ENCODE measurements at places on chromosomes 1 and 21.

DNA sequence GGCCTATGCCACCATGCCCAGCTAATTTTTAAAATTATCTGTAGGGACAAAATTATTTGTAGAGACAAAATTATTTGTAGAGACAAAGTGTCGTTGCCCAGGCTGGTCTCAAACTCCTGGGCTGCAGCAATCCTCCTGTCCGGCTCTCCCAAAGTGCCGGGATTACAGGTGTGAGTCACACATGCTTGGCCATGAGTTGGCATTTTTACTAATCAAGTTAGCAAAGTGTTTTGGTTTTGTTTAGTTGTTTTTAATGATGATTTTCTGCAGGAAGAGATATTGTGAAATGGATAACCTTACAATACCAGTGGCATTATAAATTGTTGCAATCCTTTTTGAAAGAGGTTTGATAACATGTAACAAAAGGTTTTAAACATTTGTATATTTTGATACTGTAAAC, 65.3 kb upstream of the MAGI3 start:
- no peak for DNase-seq

DNA sequence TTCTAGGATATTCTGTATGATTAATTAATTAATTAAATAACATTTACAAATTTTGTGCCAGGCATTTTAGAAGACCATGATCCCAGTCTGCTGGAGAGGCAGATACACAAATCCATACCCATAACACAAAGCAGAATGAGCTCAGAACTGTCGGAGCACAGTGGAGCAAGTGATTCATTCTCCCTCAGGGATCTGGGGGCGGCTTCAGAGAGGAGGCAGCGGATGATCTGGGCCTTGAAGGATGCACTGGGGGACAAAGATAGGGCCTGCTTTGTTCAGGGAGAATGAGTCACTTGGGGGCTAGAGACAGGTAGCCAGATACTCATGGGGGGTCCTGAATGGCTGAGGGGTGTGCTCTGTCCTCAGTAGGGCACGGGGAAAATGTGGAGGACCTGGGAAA, 50.9 kb upstream of the TRABD2B start:
- DNase-seq, result no peak

DNA sequence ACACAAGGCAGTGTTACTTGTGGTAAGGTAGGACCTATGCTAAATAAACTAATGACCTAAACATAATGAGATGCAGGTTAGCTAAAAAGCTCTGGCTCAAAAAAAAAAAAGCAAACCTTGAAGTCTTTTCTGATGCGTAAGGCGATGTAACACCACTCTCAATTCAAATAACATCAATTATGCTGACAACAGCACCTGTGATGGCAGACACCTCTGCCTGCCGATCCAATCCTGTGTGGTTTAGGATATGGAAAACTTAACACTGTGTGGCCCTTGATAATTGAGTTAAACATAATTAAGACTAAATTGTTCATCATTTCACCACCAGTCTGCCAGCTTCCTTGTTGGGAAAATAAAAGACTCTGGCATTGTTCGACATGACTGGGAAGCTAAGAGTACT, 9.1 kb downstream of the RPAP2 start:
- no peak for DNase-seq

DNA sequence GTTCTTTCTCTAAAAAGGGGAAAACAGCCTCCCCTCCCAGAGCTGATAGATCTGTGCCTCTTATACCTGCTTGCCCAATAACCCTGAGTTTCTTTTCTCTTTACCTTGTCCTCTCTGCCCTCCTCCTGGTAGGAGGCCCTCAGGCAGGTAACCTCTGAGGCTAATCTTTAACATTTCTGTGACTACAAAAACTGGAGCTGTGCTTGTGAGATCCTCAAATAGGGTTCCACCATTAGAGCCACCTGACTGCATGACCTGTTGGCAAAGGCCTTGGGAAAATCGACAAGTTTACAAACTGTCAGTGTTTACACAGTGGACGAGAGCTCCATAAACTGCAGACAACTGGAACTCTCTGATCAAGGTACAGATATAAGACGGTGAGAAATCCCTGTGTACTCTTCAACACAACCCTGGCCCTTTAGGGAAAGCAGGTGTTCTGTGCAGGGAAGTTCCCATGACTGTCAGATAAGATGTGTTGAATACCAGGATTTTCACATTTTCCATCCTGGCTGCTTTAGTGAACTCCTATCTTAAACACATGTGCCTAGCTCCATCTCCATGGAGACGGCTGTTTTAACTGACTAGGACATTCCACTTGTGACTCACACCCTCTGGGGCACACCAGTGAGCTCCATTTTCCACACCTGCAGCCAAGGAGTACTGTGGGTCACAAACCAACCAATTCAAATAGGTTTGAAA, 38.3 kb downstream of the ECE1 start:
- no peak for DNase-seq

- DNase-seq, result no peak
Measured at GRCh38 chr1:147717706-147718097, 42.7 kb downstream of the GJA5 start.

GRCh38 chr1:218887141-218887925, 286.3 kb upstream of the LYPLAL1 start:
- no peak for DNase-seq

DNA sequence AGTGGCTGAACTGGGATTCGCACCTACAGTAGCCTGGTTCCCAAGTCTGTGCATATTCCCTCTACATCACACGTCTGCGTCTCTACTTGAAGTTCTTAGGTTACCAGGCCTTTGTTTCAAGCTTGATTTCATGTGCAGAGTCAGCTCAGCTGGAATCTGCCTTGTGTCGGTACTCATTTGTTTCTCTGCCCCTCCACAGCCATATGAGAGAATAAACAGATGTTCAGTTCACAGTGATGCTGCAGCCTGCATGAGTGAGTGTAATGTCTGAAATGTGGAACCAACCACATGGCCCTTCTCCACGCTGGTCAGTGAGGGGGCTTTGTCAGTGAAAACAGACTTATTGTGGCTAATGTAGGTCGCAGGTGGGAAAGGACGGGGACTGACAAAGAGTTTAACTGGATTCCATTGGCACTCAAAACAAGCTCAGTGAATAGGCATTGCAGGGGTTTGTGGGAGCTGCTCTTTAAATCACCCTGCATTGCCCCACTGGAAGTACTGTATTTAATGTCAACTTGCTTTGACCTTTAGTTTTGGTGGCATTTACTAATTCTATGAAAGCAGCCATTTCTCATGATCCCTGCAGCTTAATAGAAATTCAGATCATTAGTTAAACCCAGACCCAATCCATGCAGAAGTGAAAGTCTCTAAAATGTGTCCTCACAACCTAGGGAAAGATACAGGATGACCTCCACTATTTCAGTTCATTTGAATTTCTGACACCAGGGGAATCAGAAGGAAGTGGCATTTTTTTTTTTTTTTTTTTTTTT, 136.4 kb upstream of the FAM78B start:
- no peak for DNase-seq

DNA sequence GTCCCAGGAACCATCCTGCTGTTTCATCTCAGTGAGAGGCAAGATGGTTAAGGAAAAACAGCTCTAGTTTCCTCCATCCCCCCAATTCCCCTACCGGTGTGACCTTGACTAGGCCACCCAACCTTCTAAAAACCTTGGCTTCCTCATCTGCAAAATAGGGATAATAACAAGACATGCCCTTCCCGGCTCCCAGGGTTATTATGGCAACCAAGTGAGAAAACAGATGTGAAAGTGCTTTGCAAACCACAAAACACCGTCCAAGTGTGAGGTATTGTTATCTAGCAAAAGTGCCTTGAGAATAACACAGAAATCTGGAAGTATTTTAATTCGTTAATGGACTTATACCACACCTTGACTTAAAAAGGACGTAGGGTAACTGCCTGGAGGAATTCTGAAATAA, 62.7 kb downstream of the ITPKB start:
- no peak for DNase-seq

GRCh38 chr1:204147406-204148383, 4.1 kb downstream of the ETNK2 start:
- DNase-seq, result no peak

DNA sequence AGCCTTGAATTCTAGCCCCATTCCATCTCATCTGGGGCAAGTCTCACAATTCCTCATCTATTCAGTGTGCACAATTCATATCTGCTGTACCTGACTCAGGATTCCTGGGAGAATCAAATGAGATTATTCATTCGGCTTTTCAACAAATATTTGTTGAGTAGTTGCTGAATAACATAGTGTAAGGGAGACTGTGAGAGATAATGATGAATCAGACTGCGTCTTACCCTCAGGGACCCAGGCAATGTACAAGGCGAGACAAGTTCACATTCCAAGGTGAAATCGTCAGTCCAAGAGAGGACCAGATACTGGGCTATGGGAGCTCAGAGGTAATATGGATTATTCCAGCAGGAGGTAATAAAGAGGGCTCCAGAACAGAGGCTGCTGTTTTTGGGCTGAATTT, 67.8 kb upstream of the SMYD2 start:
- no peak for DNase-seq

- DNase-seq, result no peak
Measured at GRCh38 chr1:211653959-211654496, 21.4 kb downstream of the NEK2 start.

GRCh38 chr1:99763956-99764355, 2.5 kb downstream of the FRRS1 start:
- DNase-seq, result peak; percentile 40

- DNase-seq, result no peak
Measured at GRCh38 chr1:33257207-33257771, 997 bp downstream of the ZNF362 start.

DNA sequence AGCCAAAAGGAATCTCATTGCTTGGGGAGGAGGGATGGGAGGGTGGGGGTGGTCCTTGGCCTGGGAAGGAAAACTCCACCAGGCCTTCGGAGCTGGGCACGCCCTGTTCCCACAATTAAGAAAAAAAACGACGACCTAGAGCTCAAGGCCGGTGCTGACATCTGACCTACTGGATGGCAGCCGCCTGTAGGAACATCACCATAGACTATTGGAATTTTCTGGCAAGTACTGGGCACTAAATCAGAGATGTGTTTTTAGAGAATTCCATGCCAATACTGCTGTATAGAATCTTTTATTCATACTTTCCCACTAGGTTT, 729 bp downstream of the NADK start:
- peak; percentile 48 for DNase-seq

GRCh38 chr1:3992103-3992556, 92.1 kb upstream of the C1orf174 start:
- DNase-seq, result peak; percentile 4

DNA sequence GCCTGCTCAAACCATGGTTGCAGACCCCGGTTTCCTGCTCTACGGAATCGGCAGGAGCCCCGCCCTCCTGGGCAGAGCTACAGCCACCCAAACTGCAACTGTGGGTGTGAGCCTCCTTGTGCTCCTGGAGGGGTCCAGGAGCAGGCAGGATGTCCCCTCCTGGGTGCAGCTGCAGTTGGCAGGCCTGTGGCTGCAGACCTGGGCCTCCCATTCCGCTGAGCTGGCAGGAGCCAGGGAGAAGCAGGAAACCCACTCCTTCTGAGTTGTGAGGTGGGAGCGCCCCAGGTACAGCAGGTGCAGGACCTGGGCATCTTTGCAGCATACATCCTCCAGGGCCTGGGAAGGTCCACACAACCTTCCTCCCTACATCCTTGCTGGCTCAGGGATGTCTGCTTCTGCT, 578.7 kb upstream of the USP24 start:
- DNase-seq, result no peak

DNA sequence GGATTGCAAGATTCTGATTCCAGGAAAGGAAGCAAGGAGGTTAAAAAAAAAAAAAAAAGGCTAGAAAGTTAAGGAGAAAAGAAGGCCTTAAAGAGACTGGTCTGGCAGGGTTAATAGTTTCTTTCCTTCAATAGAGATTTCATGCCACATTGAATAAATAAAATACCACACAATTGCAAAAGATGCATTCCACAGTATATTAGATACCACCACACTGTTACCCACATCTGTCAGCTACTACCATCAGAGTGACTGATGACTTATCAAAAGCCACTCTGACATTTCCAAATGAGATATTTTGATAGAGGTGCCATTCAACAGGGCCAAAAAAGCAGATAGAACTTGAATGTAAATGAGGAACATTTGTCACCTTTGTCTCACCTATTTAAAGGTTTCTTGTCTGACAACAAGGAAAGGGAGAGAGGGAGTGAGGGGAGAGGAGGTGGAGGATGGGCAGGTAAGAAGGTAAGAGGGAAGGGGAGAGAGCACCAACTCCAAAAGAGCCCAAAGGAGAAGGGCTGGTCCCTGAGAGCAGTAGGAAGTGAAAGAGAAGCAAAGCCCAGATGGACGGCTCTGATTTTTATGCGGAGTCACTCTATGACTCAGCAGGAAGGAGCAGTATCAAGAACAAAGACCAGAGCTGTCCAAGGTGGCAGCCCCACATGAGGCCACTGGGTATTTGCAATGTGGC, 38.3 kb downstream of the LRRN2 start:
- DNase-seq, result peak; percentile 93

DNA sequence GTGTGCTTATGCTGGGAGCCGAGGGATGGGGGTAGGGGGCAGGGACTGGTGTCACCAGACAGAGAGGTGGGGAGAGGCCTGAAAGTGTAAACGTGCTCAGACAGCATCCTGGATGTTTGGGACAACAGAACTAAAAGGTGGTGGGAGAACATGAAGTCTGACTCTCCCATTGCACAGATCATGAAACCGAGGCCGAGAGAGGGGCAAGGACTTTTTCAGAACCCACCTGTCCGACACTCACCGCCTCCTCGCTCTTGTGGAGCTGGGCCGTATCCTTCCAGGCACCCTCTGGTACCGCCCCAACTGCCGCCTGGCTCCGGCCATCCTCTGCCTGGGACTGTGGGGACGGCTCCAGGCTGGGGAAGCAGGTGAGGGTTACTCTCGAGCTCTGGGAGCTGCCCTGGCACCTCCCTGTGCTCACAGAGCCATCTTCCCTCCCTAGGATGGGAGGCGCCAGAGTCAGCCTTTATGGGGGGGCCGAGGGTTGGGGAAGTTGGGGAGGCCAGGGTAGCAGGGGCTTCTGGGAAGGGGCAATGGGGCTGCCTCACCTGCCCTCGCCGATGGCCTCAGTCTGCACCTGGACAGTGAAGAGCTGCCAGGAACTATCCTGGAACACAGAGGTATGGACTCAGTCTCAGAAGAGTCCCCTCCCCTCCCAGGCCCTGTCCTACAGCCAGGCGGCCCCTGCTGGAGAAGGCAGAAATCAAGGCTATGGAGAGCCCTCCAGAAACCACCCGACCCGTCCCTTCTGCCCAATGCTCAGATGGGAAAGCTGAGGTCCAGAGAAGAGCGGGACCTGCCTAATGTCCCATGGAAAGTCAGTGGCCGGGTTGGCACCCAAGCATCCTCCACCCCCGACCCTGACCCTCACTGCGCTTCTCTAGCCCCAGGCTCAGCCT, 7.0 kb downstream of the ATP13A2 start:
- no peak for DNase-seq

GRCh38 chr1:219954736-219955421, 26.5 kb upstream of the SLC30A10 start:
- DNase-seq, result no peak

- DNase-seq, result no peak
Measured at GRCh38 chr1:221172841-221173240, 293.6 kb downstream of the HLX start.

DNA sequence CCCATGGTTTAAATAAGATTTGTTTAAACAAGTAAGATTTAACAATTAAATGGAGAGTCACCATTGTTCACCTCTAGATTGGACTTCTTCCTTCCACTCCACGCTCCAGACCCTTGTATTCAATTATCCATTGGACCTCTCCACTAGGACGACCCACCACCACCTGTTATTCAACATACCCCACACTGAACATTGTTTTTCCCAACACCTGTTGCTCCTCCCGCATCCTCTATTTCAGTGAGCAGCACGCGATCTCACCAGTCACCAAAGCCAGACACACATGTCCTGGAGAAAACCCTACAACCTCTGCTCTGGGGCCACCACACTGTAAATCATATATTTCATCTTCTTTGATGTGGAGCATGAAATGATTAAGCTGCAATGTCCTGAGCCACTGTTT, 28.6 kb downstream of the ATP8B2 start:
- no peak for DNase-seq

GRCh38 chr1:246969621-246970020, 37.9 kb upstream of the AHCTF1 start:
- peak; percentile 39 for DNase-seq

All from OCI-M1 (cell line).